AG20443 (cell line): ENCODE measurements at places on chromosomes 2 and 18.

DNA sequence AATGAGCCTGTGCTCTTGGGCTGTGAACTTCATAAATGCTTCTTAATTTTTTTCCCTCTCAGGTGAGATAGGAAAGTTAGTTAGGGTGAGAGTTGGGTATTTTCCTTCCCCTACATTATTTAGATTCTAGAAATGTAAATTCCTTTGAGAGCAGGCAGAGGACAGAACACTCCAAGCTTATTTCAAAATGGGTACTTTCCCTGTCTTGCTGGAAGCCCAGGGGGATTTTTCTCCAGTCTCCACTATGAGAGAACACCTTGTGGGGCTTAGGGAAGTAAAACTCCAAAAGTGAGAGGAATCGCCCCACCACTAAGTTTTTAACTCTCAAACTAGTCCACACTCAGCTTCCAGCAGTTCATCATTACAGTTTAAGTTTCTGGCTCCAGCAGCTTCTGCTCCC lies 253.2 kb upstream of the CTAGE1 start:
- no peak for DNase-seq

DNA sequence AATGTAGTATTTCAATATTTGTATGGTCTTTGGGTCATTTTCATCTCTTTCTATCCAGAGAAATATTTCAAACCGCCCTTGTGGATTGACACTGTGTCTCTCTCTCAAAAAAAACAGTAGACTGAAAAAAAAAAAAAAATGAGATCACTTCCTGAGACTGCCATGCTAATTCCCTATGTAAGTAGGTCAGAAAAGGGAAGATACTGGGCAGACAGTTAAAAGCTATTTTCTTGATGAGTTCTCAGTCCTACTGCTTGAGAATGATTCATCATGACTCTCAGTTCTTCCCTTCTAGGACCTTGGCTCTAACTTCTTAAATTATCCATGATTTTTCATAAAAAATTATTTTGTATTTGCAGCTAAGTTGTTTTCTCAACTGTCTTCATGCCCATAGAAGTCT lies 672.3 kb upstream of the REG3G start:
- no peak for DNase-seq

- DNase-seq = no peak
Observed at GRCh38 chr2:73930386-73930785, 3.7 kb downstream of the DGUOK start.

- DNase-seq = no peak
Observed at GRCh38 chr2:74922592-74923227, 35.7 kb upstream of the POLE4 start.

DNA sequence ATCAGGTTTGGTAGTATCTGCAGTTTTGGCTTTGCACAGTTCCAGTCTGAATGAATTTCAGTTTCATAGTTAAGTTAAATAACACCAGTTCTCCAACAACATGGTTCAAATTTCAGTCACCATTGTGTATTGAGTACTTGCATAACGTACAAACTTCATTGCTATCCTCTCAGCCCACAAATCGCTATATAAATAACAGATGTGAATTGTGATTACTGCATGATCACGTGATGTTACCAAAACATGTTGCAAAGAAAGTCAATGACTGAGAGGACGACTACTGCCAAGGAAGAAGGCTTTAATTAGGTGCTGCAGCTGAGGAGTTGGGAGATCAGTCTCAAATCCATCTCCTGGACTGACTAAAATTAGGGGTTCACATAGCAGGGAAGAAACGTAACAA lies 48.2 kb downstream of the COL4A4 start:
- peak; percentile 22 for DNase-seq

GRCh38 chr2:116499389-116499788 lies 1315.1 kb upstream of the DDX18 start:
- DNase-seq = no peak

- DNase-seq = no peak
Observed at GRCh38 chr18:45103319-45104048, 422.8 kb downstream of the SETBP1 start.

GRCh38 chr2:20617081-20617575 lies 33.8 kb downstream of the HS1BP3 start:
- no peak for DNase-seq

DNA sequence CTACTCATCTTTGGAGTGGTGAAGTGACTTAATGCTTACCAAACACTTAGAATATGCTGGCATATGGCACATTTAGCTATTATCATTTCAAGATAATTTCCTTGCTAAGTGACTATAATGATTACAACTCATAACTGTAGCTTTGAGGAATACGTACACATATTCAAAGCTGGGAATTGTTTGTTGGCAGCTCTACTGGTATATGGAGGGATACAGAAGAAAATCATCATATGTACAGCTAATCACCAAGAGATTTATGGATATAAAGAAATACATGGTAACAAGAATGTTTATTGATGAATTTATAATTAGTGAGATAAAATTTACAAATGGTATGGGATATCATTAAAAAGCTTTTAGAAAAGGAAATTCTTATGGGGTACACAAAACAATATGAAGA lies 207.2 kb downstream of the GALNT13 start:
- DNase-seq = no peak

DNA sequence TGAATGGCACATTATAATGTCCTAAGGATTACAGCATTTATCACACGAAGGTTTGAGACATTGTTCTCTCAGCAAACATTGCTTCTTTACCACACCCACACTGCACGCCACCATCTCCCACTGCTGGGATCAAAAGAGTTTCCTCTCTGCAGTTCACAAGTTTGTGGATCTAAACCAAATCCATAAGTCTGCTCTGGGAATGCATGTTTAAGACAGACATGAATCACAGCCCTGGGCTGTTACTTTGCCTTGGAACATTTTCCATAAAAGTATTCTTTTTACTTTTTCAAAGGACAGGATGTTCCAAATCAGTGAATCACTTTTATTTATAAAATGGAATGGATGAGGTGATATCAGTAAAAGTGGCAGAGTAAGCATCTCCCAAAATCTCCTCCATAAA lies 36.1 kb downstream of the STPG4 start:
- peak; percentile 57 for DNase-seq

DNA sequence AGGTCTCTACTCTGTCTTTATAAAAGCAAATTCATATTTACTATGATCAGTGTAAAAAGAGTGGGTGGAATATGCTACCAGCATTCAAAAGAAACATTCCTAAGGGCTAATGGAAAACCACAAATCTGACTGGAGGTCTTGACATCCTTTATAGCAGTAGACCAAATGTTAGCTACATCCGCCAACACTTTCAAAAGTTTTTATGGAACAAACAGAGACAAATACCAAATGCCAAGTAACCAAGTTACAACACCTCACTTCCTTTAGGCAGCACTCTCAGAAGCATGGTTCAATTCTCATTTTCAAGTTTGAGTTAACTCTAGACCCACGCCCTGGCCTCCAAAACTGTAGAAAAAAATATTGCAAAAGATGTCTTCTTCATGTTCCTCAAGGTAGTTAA lies 78.3 kb upstream of the SETBP1 start:
- no peak for DNase-seq

DNA sequence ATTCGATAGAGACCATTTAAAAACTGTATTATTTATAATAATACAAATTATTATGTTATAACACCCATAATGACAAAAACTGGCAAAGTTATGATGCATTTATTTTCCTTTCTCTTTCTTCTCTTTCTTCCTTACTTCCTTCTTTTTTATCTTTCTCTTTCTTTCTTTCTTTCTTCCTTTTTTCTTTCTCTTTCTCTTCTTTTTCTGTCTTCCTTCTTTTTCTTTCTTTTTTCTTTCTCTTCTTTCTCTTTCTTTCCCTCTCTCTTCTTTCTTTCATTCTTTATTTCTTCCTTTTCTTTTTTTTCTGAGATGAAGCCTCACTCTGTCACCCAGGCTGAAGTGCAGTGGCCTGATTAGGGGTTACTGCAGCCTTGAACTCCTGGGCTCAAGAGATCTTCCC lies 27.5 kb upstream of the ZNF516 start:
- DNase-seq = no peak
